ENCODE measurements at places on chromosomes 2 and 18.

DNA sequence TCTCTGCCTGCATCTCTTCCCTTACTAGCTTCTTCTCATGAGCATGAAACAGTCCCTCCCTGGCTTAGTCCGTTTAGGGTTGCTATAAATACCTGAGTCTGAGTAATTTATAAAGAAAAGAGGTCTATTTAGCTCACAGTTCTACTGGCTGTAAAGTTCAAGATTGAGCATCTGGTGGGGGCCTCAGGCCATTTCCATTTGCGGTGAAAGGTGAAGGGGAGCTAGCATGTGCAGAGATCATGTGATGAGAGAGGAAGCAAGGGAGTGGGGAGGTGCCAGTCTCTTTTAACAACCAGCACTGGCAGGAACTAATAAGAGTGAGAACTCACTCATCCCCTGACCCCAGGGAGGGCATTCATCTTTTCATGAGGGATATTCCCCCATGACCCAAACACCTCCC lies 26.8 kb downstream of the RHBDD1 start:
- DNase-seq = no peak

- no peak for DNase-seq
These were observed 215.9 kb upstream of the FBXO11 start for GRCh38 chr2:48122166-48122565.

GRCh38 chr18:6878556-6879297 lies 149.2 kb downstream of the ARHGAP28 start:
- peak; percentile 61 for DNase-seq

DNA sequence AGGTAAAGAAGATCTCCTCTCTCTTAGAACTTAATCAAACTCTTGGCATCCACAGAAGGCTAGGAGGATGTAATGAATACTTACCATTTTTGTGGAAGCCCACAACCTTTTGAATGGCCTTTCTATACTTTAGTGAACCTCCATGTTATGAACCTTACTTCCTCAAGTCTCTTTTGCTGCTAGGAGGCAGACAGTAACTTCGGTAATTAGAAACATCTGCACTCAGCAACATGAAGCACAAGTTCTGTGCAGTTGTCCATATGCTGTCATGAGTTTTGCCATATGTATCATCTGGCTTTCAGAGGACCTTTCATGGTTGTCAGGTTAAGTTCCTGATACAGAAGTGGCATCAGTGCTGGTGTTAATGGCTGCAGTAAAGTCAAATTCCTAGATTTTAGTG lies 50.4 kb downstream of the PDK1 start:
- peak; percentile 53 for DNase-seq

GRCh38 chr18:35526495-35527059 lies 28.8 kb upstream of the INO80C start:
- no peak for DNase-seq

DNA sequence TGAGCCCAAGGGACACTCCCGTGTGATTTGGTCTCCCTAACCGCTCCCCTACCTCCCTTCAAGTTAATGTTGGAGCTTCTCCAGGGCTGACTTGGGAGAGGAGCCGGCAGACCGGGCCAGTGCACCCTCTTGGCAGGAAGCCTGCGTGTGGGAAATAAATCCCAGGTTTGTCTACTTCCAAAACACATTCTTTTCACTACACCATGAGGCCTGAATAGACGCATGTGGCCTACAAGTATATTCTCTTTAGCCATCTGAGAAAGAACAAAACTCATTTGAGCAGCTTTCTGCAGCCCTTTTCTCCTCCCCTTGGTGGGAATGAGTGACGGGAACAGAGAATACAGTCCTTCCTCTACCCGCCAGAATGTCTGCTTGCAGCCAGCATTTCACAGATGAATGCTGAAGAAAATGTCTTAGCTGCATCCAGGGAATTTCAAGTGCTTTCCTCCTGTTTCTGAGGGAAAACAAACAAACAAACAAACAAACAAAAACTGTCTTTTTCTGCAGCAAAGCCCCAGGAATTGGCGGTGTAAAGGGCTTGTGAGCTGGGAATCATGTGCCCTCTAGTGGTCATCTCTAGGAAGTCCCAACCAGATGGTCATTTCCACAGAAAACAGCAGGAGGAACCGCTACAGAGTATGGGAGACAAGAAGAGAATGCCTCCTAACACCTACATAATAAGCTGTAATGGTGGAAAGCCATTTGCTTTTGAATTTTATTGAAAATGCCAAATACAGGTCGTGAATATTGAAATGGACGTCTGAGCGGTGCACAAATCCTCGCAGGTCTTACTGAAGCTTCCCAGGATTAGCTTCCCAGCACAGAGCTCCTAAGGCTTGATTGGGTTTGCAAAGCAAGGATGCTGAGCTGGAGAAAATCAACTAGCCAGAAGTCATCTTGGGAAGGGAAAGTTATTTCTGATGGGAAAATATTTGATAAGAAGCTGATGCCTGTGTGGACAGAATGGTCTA lies 41.2 kb upstream of the DAPL1 start:
- peak; percentile 86 for DNase-seq

DNA sequence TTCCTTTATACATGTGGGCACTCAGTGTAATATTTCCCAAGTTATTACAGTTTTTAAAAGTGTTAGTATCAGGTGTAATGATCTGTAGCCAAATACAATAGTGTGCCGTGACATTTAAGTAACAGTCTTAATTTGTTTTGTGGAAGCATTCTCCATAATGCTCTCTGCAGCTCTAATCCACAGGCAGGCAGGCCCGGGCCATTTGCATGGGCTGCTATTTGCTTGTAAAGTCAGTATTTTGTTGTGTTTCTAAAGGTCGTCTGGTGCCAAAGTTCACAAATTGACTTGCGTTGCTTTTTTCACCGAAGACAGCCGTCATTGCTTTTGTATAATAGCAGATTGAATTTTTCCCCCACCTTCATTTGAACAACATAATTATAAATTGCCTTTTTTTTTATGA lies 153.0 kb downstream of the GBX2 start:
- no peak for DNase-seq

- no peak for DNase-seq
These were observed 2.3 kb upstream of the MAL start for GRCh38 chr2:95023222-95023597.

GRCh38 chr2:137021763-137022162 lies 256.4 kb downstream of the THSD7B start:
- DNase-seq = no peak

GRCh38 chr18:24989760-24990593 lies 362.0 kb downstream of the ZNF521 start:
- no peak for DNase-seq

- DNase-seq = peak; percentile 13
These were observed 59.9 kb upstream of the CERS6 start for GRCh38 chr2:168396131-168396530.

- no peak for DNase-seq
These were observed 183.6 kb upstream of the GLI2 start for GRCh38 chr2:120552079-120552478.

GRCh38 chr2:1010415-1010930 lies 59.8 kb downstream of the SNTG2 start:
- DNase-seq = peak; percentile 50

- no peak for DNase-seq
These were observed 129.1 kb downstream of the ARHGAP15 start for GRCh38 chr2:143258126-143258892.

DNA sequence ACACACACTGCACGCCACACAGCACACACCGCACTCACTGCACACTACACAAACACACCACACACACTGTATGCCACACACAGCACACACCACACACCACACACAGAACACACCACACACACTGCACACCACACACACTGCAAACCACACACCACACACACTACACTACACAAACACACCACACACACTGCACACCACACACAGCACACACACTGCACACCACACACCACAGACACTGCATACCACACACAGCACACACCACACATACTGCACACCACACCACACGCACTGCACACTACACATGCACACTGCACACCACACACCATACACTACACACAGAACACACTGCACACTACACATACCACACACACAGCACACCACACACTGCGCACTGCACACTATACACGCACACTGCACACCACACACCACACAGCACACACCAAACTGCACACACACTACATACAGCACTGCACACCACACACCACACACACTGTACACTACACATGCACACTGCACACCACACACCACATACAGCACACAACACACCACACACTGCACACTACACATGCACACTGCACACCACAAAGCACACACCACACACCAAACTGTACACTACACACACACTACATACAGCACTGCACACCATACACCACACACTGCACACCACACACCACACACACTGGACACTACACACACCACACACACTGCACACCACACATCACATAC lies 59.6 kb downstream of the ASB1 start:
- no peak for DNase-seq

DNA sequence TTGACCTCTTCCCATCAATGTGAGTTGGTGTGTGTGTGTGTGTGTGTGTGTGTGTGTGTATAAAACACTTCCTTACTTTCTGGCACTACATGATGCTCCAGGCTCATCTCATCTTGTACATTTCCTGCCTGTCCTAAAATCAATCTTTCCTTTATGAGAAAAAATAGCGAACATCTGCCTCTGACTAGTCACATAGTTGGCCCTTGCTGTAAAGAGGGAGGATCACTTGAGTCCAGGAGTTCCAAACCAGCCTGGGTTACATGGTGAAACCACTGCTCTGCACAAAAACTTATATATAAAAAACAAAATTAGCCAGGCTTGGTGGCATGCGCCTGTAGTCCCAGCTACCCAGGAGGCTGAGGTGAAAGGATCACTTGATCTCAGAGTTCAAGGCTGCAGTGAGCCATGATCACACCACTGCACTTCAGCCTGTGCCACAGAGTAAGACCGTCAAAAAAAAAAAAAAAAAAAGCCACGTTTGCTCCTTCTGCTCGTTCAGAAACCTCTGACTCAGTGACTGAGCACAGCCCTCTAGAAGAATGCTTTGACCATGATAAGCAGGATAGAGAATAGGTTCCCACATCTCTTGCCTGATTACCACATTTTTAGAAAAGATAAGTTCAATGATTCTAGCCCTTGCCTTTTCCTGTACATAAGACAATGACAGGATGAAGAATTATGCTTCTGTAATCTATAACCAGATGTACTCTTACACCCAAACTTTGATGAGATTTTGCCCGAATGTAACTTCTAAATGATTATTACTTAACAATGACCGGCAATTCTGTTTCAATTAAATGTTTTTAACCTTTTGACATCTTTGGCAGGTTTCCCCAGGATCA lies 45.2 kb upstream of the ST3GAL5 start:
- DNase-seq = peak; percentile 71

- no peak for DNase-seq
These were observed 449.9 kb downstream of the LRATD1 start for GRCh38 chr2:15082105-15083058.

GRCh38 chr2:231546014-231546715 lies 15.9 kb upstream of the NMUR1 start:
- DNase-seq = no peak

DNA sequence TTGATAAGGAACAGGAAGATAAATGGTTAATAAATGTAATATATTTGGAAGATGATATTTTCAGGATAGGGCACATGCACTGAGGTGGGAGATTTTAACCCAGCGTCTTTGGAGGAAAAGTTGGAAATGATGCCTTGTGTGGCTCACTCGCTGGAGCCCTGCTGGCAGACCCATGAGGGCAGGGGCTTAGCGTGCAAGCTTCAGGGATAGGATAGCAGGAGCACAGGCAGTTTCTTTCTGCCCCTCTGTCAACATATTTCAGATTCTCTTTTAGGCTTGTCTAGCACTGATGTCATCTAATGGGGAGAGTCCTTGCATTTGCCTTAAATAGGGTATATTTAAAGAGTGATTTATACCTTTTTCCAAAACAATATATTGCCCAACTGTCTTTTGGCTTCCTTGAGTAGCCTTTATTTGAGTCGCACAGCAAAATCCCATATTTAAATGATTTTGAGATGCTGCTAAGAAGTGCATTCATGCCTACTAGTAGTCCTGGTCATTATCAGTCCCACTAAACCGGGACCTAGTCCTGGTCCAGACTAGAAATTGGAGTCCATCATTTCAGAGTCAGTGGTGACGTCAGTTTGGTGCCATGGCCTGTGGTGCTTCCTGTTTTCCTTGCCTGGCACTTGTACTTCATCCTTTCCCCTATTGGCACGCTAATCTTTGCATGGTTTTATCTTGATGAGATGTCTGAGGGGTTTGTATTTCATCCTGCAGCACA lies 45.8 kb downstream of the SH3RF3 start:
- DNase-seq = no peak

All from adipocyte (in vitro differentiated cells).